ENCODE measurements at places on chromosomes 16 and 17.
A peak's percentile ranks its signal among the peaks of the same experiment; 100 is the strongest.

GRCh38 chr17:1412185-1413110, 12.4 kb upstream of the YWHAE start:
- no peak for DNase-seq

DNA sequence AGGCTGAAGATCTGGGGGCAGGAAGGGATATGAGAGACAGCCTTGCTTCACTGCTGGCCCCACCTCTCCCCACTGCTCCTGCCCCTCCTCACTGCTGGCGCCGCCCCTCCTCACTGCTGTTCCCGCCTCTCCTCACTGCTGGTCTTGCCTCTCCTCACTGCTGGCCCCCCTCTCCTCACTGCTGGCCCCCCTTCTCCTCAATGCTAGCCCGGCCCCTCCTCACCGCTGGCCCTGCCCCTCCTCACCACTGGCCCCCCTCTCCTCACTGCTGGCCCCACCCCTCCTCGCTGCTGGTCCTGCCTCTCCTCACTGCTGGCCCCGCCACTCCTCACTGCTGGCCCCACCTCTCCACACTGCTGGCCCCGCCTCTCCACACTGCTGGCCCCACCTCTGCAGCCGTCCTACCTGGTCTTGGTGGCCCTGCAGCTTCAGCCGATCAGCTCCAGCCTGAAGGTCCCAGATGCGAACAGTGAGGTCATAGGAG, 9.5 kb upstream of the PAM16 start:
- DNase-seq = no peak

GRCh38 chr17:76246080-76247066, 6.1 kb upstream of the RNF157 start:
- DNase-seq = peak; percentile 76

GRCh38 chr17:44599298-44600175, 42.3 kb downstream of the FZD2 start:
- DNase-seq = no peak

- DNase-seq = no peak
These were observed 694.7 kb upstream of the SALL1 start for GRCh38 chr16:51845586-51846305.

GRCh38 chr17:54028986-54029580, 206.4 kb downstream of the KIF2B start:
- DNase-seq = no peak

DNA sequence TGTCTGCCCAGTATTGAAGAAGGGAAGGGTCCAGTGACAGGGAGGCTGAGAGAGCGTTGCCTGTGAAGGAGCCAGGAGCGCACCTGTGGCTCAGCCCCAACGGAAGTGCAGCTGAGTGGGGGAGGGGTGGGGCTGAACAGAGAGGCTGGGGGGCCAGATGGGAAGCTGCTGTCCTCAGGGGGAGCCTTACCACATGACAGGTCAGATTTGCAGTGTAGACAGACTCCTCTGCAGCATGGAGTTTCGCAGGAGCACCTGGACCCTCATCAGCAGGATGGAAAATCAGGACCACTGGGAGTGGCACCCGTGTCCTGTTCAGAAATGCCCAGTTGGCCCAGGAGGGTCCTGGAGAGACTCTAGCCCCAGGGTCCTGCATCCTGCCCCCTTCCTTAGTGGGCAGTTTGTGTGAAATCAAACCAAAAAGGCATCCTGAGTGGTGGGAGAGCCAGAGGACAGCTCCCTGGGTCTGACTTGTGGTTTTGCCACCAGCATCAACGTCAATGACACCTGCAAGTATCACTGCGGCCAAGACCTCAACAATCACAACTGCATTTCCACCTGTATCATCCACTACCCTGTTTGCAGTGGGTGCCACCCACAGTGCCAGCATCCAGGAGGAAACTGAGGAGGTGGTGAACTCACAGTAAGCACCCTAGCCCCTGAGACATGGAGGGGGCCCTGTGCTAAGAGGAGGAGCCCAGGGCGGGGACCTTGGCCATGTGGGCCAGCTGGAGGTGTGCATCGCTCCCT, 7.8 kb downstream of the CD300A start:
- no peak for DNase-seq

GRCh38 chr17:50149417-50150353, 792 bp downstream of the PPP1R9B start:
- peak; percentile 76 for DNase-seq

DNA sequence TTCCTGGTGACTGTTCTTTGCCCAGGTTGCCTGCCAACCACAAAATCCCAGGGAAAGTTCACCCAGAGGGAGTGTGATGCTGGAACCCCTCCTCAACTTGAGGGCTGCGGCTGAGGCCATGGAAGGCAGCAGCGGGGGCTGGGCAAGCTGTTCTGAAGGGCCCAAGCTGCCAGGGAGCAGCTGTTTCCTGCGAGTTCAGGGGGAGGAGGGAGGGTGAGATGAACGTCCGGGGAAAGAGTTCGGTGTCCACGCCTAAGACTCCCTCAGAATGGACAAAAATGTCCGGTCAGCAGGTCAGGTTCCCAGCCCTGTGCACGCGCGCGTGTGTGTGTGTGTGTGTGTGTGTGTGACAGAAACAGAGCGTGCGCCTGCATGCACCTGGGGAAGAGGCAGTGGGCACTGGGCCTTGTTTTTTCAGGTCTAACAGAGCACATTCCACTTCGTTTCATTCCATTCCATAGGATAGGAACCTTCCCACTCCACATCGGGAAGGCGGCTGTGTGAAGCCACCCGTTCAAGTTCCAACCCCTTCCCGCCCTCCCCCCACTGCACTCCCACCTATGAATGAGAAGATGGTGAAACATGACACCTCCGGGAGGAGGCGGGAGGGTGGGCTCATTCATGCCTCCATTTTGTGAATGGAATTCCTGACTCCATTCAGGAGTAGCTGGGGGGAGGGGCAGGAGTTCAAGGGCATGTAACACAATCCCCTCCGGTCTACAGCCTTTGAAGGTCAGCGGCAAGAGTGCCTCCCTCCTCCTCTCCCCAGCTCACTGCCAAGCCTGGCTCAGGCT, 15.7 kb downstream of the ETV4 start:
- DNase-seq = no peak

- DNase-seq = no peak
These were observed 10.1 kb downstream of the CSNK2A2 start for GRCh38 chr16:58187665-58188421.

GRCh38 chr16:64641343-64641742, 480.5 kb downstream of the CDH11 start:
- DNase-seq = no peak

DNA sequence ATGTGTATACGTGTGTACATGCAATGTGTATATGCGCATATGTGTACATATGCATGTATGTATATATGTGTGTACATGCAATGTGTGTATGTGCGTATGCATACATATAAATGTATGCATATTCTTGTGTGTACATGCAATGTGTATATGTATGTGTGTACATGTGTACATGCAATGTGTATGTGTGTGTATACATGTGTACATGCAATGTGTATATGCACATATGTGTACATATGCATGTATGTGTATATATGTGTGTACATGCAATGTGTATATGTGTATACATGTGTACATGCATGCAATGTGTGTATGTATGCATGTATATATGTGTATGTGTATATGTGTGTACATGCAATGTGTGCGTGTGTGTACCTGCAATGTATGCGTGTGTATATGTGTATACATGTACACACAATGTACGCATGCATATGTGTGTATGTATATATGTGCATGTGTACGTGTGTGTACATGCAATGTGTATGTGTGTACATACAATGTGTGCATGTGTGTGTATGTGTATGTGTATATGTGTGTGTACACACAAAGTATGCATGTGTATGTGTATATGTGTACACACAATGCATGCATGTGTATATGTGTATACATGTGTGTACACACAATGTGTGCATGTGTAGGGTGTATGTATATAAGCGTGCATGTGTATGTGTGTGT, 167.7 kb downstream of the SHISA9 start:
- DNase-seq = no peak

DNA sequence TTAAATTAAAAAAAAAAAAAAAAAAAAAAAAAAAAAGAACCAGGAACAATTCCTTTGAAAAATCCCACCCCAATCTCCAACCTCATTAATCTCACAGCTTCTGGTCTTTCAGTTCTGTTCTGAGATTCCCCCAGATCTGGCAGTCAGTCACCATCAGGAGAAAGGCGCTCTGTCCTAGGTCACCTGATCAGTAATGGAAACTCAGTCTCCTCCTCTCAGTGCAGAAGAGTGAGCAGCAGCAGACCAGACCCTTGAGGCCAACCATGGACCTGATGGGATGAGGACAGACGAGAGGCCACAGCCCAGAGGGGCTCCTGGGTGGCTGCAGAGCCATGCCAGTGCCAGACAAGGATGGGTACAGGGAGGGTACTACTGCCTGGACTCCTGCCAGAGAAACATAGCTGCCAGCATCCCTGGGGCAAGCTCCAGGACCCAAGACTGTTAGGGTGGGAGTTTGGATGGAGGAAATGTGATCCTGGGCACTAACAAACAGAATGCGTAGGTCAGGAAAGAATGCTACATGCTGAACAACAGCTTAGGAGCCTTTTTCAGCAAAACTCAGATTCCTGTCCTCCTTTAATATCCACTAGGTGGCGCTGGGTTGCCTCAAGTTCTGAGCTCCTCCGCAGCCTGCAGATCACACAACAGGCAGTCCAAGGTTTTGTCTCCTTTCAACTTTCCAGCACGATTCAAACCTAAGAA, 28.7 kb downstream of the MPG start:
- peak; percentile 54 for DNase-seq

GRCh38 chr16:65274566-65274965, 152.7 kb upstream of the CDH11 start:
- DNase-seq = no peak

- DNase-seq = no peak
These were observed 54.0 kb upstream of the RBFOX1 start for GRCh38 chr16:7278636-7279035.

DNA sequence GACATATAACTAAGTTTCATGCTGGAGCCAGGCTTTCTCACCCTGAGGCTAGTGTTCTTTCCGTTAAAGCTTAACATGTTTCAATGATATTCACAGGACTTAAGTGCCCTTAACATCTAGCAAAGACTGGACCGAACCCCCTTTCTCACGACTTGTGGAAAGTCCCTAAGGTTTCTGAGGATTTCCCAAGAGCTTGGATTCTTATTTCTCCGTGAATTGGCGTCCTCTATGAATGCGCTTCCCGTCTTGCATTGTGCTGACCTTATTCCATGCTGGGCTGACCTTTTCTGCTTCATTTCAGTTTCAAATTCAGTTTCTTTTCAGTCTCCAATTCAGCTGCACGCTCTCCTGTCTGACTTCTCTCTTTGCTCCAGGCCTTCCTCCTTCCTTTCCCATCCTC, 206.4 kb downstream of the HS3ST3A1 start:
- DNase-seq = no peak
